ENCODE measurements at places on chromosomes 12 and 14.

DNA sequence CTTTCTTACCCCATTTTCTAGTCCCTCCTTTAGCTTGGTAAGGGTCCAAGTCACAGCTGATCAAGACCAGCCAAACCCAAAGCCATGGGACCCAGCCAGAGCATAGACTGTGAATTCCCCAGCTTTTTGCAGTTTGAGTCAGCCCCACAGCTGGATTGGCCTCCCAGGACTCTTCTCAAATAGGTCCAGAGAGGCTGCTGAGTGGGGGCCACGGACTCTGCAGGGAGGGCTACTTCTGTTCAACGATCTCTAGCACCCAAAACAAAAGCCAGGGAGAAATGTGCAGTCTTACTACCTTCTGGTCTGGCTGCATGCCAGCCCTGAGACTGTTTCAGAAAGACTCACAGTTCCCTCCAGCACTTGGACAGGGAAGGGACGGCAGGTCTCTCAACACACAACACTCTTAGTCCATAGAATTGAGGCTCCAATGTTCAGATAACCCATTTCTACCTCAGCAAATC, 1.6 kb downstream of the VDR start:
- DNase-seq, result no peak

GRCh38 chr12:89016970-89017778, 335.1 kb downstream of the DUSP6 start:
- DNase-seq, result peak; percentile 72

GRCh38 chr14:102125546-102125945, 14.2 kb upstream of the WDR20 start:
- DNase-seq, result no peak

GRCh38 chr12:68170726-68171125, 11.2 kb upstream of the IFNG start:
- DNase-seq, result no peak

GRCh38 chr12:118908811-118909210, 72.5 kb upstream of the SRRM4 start:
- no peak for DNase-seq

- DNase-seq, result no peak
Observed at GRCh38 chr12:113021500-113021899, 35.0 kb upstream of the DTX1 start.

DNA sequence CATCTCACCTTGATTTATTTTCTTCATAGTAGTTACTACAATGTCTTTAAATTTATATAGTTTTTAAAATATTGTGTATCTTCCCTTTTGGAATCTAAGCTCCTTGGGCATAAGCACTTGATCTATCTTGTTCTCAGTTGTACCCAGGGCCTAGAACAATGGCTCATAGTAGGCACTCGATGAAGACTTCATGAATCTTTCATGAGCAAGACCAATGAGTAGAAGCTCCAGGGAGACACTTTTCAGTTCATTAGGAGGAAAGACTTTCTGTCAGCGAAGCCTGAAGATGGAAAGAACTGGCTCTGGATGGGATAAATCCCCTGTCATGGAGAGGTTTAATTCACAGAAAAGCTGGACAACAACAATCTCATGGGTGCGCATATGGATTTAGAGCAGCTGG, 140.2 kb upstream of the CRY1 start:
- no peak for DNase-seq
